ENCODE measurements at places on chromosomes 13 and 19.

- DNase-seq = no peak
Measured at GRCh38 chr19:4709440-4710280, 14.0 kb downstream of the DPP9 start.

- DNase-seq = no peak
Measured at GRCh38 chr19:12730064-12730463, 4.4 kb downstream of the TRIR start.

GRCh38 chr19:41377977-41378709 is 1.8 kb downstream of the TMEM91 start:
- no peak for DNase-seq

DNA sequence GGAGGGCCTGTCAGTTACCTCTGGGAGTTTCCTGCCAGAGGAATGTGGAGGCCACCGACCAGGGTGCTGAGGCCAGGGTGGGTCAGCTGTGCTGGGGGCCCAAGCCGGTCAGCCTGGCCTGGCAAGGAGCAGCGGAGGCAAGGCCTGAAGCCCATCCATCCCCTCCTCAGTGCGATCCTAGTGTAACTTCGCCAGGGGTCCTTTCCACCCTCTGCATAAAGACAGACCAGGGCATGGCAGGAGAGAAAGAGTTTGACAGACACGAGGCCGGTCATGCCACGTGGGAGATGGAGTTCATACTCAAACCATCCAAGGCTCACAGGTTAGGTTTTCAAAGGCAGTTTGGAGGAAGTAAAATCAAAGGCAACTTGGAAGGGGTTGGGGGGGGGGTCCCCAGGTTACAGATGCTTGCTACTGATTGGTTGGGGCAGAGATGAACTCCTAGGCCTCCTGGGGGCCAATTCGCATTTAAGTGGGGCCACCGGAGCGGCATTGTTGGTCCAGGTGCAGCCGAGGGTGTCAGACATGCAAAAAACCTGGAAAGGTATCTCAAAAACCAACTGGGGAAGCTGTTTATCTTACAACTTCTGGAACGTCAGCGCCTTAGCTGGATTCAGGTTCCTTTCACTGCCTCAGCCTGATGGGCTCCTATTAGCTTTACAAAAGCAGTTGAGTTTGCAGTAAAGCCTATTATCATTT is 36.8 kb upstream of the DPRX start:
- no peak for DNase-seq

DNA sequence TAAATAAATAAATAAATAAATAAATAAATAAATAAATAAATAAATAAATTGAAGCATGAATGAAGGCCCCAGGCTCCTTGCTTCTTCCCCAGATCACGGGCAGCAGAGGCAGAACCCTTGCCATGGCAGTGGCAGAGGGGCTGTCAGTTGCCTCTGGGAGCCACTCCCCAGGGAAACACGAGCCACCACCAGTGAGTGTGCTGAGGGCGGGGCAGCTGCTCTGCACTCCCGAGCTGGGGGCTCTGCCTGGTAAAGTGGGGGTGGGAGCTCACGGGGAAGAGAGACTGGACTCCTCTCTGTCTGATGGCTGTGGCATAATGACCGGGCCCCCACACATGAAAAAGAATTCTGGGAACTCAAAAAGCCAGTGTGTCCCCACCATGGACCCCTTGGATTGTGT is 7.8 kb downstream of the FCAR start:
- DNase-seq = no peak
